ENCODE measurements at places on chromosomes 6 and 20.

GRCh38 chr6:125784365-125784764, 6.4 kb upstream of the NCOA7 start:
- DNase-seq, result no peak

DNA sequence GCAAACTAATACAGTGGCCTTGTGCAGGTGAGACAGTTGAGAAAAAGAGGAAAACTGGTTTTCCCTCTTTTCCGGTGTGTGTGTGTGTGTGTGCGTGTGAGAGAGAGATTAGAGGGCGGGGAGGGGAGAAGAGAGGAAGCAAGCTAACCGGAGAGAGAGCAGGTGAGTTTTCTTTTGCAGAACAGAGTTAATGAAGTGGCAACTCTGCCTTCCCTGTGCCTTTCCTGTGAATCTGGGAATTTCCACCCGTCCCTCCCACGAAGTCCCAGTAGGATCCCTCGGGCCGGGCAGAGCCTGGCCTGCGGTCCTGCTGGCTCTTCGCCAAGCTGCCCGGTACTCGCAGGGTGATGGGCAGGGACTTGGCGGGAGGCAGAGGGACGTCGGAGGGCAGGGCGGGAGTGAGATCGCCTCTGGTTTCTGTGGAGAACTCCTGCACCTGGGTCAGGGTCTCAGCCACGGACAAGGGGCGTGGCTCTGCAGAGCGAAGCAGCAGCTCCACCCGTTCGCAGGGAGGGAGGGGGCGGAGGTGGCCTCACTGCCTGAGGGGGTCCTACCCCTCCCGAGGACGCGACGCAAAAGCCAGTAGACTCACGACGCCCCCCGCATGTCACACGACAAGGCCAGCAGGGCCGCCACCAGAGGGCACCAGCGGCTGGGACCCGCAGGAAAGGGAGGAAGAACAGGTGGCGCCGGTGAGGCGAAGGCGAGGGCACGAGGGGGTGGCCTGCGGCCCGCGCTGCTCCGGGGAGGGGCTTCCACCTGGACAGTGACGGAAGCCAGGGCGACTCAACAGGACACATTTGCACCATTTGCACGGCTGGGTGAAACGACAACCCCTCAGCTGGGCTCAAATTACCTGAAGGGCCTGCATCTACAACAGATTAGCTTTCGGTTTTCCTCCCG, 51.2 kb upstream of the RNF182 start:
- peak; percentile 60 for DNase-seq

DNA sequence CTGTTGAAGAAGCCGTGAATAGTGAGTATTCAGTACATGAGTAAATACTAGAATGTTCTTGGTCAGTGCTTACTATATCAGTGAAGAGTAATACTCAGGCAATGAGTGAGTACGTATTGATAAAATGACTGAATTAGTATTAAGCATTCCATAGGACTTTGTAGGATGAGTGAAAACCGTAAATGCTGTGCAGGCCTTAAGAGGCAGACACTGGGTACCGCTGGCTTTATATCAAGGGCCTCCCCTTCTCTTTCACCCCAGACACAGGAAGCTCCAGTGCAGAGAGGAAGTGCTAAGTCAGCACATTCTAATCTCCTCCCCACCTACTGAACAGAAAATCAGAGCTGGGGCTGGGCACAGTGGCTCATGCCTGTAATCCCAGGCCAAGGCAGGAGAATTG, 24.2 kb downstream of the POFUT1 start:
- DNase-seq, result peak; percentile 29

DNA sequence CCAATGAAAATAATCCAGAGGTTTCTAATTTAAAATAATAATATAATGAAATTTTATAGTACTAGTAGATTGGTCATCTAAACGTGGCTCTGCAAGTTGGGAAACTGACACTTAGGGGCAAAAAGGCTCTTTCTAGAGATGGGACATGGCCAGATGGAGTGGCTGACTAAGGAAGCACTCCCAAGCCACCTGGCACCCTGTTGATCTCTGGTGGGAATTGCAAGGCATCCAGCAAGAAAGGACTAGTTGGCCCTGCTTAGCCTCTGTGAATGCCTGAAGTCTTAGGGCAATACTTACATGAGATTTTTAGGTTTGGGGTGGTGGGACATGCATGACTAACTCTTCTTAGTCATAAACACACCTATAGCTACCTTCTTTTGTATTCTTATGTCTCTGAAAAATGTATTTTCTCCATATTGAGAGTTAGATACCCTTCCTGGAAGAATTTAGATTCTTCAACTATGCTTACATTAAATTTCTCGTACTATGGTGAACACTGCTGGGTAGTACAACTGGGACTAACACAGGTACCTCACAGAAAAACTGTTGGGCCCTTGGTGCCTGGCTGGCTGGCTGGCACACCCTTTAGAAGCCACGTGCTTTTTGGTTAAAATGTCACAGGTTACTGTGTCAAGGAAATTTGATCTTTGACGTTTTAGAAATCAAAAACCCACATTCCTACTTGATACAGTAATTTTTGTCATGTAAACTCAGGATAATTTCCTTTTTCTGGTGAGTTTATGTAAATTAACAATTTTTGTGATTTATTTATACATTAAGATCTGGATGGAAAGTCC, 25.0 kb upstream of the SH3BGRL2 start:
- DNase-seq, result no peak

GRCh38 chr20:4891997-4892396, 109.3 kb downstream of the SLC23A2 start:
- DNase-seq, result no peak

DNA sequence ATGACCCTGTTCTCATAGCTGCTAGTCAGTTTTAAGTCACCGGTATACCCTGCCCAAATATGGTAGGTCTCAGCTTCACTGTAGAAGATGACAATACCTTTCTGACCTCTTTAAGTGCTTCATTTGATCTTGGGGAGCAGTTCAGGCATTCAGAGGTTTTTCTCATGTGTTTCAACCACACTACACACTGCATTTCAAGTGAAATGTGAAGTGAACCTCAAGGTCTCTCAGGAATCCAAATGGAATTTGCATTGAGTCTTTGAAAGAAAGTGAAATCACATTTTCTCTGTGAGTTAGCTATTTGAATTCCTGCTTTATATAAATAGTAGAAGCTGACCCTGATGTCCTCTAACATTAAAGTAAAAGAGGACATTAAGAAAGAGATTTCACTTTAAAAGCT, 461.6 kb downstream of the ADGRB3 start:
- DNase-seq, result no peak

DNA sequence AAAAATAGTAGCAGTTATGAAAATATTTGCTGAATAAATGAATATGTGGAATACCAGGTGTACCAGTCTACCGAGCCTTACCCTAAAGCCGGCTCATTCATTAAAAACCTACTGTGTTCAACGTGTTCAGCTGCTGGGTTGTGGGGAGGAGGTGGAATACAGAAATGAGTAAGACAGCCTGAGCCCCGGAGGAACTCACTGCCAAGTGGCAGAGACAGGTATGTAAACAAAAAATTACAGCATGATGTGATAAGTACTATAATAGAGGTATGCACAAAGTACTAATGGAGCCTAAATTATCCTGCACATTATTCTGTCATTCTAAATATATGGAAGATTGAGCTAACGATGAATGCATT, 6.8 kb upstream of the ADTRP start:
- DNase-seq, result no peak

DNA sequence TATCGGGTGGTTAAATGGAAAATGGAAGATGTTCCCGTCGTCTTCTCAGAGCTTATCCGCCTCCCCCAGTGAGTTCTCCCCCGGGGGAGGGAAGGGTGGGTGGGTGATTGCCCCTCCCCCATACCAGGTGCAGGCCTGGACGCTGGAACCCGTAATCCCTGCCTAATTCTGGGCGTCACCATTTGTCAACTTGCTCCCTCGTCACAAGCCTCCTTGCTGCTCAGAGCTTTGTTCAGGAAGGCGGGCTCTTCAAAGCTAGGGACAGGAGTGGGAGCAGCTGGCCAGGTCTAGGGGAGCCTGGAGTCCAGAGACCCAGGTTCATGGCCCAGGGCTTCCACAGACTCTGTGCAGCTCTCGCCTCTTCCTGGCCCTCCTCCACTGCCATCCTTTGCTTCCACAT, 25.6 kb downstream of the CDH22 start:
- DNase-seq, result no peak

DNA sequence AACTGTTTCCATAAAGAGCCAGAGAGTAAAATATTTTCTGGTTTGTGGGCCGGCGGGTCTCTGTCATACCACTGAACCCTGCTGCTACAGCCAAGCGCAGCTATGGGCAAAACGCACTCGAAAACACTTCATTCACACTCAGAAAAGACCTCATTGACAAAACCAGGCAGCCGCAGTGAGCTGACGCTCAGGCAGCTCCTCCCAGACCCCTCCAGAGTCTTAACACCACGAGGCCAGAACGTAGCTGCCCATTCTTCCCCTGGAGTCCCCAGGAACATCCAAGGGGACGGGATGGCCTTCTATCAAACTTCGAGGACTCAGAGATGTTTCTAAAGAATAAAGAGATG, 35.6 kb upstream of the ZBP1 start:
- DNase-seq, result no peak

DNA sequence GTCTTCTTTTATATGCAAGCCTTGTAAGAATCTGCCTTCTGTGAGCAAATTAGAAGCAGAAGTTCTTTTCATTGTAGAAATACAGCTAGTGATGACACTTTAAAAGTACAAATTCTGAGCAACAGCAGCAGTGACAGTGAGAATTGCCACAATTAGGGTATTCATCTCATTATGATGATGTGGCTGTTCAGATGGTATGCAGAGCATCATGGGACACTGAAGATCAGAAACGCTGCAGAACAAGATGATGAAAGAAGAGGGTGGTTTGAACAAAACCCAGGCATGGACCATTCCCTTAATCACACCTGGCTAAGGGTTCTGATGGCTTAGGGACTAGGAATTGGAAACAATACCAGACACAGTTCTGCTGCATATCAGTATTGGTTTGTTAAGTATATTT, 312.7 kb upstream of the TBX18 start:
- DNase-seq, result no peak

- no peak for DNase-seq
These were observed 577 bp downstream of the SASH1 start for GRCh38 chr6:148343047-148343782.

DNA sequence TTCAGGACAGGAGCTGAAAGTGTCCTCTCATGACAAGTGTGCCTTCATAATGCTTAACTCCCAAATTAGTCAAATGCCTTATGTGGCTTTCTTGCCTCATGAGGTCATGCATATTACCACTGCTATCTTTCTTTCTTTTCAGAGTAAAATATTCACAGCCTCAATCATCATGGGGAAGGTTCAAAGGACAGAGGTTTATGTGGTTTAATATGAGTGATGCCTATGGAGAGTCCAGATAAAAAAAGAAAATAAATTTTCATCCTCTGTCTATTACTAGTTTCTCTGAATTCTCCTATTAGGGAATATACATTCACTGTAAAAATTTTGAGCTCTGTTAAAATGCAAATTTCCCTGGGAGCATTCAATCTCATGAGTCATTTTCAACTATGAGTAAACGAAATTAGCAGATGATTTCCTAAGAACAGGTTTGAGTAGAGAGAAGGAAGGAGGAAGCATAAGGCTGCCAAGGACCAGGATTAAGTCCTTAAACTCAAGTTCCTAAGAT, 396.9 kb upstream of the ADGRB3 start:
- DNase-seq, result no peak

GRCh38 chr20:31956556-31957526, 5.0 kb upstream of the PDRG1 start:
- no peak for DNase-seq

- DNase-seq, result no peak
These were observed 14.8 kb downstream of the ARMC12 start for GRCh38 chr6:35751594-35751993.

DNA sequence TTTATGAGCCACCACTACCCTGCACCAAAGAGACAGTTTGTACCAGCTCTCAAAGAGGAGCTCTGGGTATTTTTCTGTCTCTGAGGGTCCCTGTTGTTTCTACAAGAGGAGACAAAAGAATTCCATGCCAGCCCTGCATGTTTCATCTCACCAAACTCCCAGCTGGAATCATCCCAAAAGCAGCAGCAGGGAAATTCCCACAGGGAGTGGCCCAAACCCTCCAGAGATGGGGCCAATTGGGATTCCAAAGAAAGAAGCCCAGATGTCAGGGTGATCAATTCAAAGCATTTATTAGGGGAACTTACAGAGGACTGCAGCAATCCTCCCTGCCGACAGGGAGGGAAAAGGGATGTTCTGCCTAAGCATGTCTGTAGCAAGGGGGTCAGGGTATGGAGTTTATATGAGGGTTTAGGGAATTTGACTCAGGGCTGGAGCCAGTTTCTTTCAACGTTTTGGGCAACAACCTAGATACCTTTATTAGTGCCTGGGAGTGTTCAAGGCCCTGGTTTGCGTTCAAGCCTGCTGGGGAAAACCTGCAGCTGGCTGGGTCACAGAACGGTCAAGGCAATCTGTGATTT, 47.2 kb downstream of the MUC22 start:
- no peak for DNase-seq

DNA sequence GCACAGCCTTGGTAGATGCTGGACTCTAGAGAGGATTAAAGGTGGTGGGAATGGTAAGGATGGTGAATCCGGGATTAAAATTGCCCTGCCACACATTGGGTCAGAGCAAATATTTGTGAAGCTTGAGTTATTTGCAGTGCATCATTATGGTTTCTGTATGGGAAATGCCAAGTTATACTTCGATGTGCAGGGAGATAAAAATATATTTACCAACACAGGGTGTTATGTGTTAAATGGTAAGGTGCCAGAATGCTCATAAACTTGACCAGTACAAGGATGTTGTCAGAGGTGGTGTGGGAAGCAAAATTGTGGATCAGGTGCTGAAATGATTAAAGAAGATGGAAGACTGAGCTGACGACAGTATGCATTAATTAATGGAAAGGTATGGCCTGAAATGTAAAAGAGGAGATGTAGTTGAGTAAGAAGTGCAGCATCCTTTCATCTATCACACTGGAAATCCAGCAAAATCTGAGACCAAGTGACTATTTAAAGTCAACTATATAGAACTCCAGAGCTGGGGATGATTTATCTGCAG, 262.3 kb downstream of the ADGB start:
- DNase-seq, result no peak

DNA sequence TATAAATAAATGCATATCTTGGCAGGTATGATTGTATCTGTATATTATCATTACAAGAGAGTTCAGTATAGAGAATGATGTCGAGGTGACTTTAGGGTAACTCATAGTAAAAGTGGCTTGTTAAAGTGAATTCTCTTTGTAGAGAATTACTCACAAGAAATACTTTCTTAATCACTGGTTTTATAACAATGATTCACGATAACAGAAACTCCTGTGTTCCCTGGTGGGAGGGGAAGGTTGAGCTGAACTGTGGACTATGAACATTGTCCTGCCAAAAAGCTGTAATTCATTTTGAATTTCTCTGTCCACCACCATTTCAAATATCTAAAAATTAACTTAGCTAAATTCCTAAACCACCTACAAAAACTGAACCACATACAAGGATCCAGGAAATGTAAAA, 7.7 kb downstream of the TPMT start:
- DNase-seq, result no peak

- no peak for DNase-seq
These were observed 112.5 kb downstream of the SNX5 start for GRCh38 chr20:17856024-17856564.

GRCh38 chr6:164345327-164345726, 930.8 kb downstream of the QKI start:
- no peak for DNase-seq

GRCh38 chr6:124947971-124948451, 14.2 kb upstream of the RNF217 start:
- no peak for DNase-seq

GRCh38 chr20:10639737-10640556, 33.9 kb downstream of the JAG1 start:
- DNase-seq, result no peak
